ENCODE measurements at places on chromosomes 11 and 22. TPM values are rescaled to one million over a fixed set of nuclear protein-coding genes. Genes with fewer than 3 reads are reported as not detected.

Gene SCO2
- 2.7 TPM for total RNA-seq

Gene KCNJ5
- not detected for total RNA-seq

Gene MS4A2
- total RNA-seq, result not detected

Gene CENPM
- 26.5 TPM for total RNA-seq

Gene TEX54
- not detected for total RNA-seq

Gene ALDH3B1
- total RNA-seq, result 33.1 TPM

Gene CELF1
- 80.5 TPM for total RNA-seq

Gene BAIAP2L2
- 4.1 TPM for total RNA-seq

Gene PGM2L1
- 1.1 TPM for total RNA-seq

Gene APOL5
- not detected for total RNA-seq

Gene TRIM34
- 5.9 TPM for total RNA-seq

Gene MAPK8IP2
- total RNA-seq, result 0.39 TPM

Gene DDI1
- not detected for total RNA-seq

Gene GDPD4
- total RNA-seq, result not detected

Gene RCOR2
- total RNA-seq, result 2.7 TPM

Gene RBM14
- 33.8 TPM for total RNA-seq

Gene CPT1B
- total RNA-seq, result 1.2 TPM
